Stimulated activated CD4-positive, alpha-beta T cell treated with anti-CD3 and anti-CD28 coated beads, TNF-alpha, amount 100 ng/mL, for 4 hours (primary cell): ENCODE measurements at places on chromosomes 16 and 17.

GRCh38 chr16:65122724-65123395 lies 997 bp upstream of the CDH11 start:
- no peak for DNase-seq

GRCh38 chr16:1960665-1961630 lies 1.6 kb downstream of the NDUFB10 start:
- DNase-seq = no peak

DNA sequence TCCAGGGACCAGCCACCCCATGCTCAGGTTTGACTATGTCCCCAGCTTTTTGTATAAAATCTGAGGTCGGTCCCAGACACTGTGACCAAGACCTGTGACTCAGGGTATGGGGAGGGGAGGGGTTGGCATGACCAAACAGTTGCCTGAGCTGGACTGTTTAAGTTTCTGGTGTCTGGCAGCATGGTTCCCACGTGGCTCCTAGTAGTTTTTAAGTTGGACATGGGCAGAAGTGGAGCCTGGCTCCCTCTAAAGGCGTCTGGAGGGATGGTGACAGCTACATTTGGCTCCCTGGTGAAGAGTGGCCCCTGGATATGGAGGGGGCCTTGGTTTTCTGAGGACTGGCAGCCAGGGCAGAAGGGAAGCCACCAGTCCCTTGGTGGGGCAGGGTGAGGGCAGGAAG lies 7.9 kb downstream of the SMCR8 start:
- no peak for DNase-seq

- no peak for DNase-seq
Measured at GRCh38 chr16:74627506-74628220, 20.7 kb upstream of the GLG1 start.

DNA sequence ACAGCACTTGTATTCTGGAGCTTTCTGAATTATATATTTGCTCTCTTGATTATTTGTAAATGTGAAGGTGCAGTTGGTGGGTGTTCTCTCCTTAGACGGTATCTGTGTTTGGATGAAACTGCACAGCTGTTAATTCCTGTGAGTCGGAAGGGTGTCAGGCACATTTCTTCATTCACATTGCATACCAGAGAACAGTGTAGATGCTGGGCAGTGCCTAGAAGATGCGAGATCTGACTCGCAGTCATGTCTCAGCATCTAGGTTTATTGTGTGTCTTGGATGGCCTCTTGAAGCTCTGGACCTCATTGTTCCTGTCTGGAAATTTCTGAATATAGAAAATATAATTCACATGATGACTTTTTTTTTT lies 61.2 kb downstream of the CLEC16A start:
- DNase-seq = no peak

- DNase-seq = no peak
Measured at GRCh38 chr16:1839554-1839953, 12.5 kb downstream of the FAHD1 start.

DNA sequence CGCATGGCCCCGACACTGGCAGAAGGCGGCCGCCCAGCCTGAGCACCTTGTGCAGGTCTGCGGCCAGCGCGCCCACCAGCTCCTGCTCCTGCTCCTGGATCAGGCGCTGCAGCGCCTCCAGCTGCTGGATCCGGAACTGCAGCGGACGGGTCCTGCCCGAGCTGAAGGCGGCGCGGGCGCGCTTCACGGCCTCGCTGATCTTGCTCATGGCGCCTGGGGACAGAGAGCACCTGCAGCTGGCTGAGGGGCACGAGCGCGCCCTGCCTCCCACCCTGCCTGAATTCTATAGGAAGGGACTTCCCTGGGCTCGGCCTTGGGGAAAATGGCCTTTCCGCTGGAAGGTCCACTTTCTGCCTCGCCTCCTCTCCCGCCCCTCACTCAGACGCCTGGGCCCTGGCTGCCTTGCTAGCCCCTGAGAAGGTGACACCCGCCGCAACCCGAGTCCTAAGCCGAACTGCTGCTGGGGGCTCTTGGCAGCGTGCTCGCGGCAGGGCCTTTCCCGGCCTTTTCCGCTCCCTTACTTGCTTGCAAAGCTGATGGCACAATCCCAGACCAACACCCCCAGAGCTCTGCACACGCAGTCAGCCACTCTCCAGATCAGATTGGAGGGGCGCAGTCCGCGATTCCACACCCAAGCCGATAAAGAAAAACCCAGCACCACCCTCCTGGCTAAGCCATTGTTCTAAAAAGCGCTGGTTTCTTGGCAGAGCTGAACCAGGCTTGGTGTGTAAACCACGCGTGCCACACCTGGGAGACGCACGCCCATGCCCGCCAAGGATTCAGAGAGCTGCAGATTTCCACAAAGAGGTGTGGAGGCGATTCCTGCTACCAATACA lies 3.0 kb downstream of the ALDH3A1 start:
- peak; percentile 72 for DNase-seq

DNA sequence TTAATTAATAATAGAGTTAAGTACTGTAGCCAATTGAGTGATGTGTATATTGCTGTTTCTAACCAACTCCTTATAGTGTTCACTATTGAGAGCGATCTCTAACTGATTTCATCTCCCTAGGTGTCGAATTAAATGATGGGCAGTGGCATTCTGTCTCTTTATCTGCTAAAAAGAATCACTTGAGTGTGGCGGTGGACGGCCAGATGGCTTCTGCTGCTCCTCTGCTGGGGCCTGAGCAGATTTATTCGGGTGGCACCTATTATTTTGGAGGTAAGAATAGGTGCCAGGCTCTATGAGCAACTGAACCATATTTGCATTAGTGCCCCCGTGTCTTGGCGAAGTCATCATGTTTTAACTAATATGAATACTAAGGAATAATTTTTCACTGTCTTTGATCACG lies 184.6 kb downstream of the CNTNAP4 start:
- no peak for DNase-seq

DNA sequence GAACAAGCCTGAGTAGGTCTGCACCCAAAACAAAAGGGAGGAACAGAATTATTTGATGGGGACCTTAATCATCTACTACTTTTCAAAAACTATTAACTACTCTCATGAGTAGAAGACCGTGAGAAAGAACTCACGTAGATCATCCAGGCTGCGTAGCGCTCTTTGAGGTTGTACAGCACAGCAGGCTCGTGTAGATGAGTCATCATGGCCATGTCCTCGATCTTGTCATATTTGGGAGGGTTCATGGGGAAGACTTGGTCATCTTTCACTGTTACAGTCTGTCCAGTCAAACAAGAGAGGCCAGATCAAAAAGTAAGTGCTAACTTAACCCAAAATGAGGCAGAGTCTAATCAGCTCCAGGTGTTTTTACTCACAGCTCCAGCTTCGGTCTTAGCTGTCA lies 2.3 kb downstream of the MYH1 start:
- DNase-seq = no peak

DNA sequence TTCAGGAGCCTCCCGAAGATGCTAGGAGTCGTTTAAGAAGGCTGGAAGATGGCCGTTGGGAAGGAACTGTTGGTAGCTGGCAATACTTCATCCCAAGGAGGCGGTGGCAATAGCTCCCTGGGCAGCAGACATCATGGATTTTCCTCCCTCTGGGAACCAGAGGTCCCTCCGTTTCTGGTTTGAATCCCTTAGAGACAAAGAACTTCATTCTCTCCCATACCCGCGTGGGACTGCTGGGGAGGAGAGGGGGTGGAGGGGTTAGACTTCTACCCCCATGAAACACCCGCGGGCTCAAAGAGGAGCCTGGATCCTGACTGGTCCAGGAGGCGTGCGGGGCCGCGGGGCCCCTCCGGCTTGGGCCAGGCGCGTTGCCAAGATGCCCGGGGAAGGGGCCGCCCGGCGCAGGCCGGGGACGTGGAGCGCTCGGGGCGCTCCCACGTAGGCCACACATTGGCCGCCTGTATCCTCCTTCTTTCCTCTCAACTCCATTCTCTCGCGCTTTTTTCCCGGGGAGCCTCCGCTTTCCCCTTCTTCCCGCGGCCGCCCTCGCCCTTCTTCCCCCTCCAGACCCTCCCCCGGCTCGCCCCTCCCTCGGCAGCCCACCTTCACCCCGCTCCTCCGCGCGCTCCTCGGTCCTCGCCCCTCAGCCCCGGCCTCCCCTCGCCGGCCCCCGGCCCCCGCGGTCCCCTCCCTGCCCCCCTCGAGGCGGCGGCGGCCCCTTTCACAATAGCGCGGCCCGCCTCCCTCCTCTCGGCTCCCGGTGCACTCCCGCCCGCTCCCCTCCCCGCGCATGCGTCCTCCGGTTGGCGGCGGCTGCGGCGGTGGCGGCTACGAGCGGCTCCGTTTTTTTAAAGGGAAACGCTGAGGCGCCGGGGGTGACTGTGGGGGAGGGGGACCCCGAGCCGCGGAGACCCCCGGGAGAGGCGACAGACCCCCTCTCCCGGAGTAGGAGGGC lies at the start of gene MSL1:
MSL1 (plus strand) TSS at position 791 of the 955 bp plus-strand sequence. CDS start 642 bp downstream, outside the sequence.
- DNase-seq = peak; percentile 71

- no peak for DNase-seq
Measured at GRCh38 chr16:3188925-3189825, 1.2 kb downstream of the OR1F1 start.
